Stimulated activated CD4-positive, alpha-beta T cell treated with anti-CD3 and anti-CD28 coated beads, Interleukin-4, amount 100 ng/mL, for 48 hours (primary cell): ENCODE measurements at places on chromosomes 16 and 17.

- DNase-seq: no peak
Observed at GRCh38 chr17:28698253-28698941, 13.3 kb downstream of the PROCA1 start.

- no peak for DNase-seq
Observed at GRCh38 chr16:5874899-5875298, 777.3 kb upstream of the EEF2KMT start.

GRCh38 chr17:60391471-60392041 lies 377 bp downstream of the USP32 start:
- no peak for DNase-seq

GRCh38 chr17:18225642-18226283 lies 328 bp downstream of the LLGL1 start:
- no peak for DNase-seq

DNA sequence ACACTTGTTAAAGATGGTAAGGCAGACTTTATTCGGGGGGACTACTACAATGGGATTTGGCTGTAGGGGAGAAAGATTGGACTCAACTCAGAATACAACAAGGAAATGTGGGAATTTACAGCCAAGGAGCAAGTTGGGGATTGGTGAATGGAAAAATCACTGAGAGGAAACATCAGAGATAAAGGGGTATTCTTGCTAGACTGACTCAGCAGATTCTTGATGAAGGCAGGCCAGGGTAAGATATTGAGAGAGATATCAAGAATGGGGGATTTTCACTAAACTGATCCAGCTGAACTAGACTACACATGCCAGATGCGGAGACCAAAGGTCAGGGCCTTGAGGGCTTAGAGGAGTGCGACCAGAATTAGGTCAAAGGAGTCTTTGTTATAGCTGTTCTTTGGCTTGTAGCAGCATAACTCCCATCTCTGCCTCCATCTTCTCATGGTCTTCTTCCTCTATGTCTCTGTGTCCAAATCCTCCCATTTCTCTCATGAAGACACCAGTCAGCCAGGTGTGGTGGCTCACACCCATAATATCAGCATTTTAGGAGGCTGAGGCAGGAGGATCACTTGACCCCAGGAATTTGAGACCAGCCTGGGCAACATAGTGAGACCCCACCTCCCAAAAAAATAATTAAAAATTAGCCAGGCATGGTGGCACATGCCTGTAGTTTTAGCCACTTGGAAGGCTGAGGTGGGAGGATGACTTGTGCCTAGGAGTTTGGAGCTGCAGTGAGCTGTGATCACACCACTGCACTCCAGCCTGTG lies 17.3 kb downstream of the CHD9NB start:
- no peak for DNase-seq

DNA sequence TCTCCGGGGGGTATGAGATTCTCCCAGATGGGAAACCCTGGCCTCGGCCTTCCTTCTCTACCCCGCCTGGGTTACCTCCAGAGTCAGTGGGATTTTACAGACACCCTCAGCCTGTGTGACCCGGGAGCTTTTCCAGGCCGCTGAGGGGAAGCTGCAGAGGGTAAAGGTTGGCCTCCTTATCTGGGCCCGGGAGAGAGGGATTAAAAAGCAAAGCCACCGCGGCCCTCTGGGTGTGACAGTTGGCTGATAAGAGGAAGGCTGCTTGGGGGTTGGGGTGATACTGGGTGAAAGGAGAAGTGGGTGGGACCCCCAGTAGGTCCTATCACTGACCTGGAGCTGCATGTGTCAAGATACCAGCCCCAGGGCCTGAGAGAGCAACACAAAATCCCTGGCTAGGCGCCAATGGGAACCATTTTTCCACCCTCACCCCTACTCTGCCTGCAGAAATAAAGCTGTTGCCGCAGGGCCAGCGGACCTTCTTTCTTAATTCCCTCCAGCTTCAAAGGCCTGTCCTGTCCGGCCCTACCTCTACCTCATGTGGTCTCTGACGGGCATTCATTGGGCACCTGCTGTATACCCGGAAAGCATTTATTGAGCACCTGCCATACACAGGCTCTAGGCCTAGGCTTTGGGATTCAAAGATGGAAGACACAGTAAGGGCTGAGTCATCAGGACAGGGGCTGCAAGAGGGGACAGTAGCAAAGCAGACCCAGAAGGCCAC lies 77.6 kb upstream of the GSE1 start:
- DNase-seq: no peak

- DNase-seq: no peak
Observed at GRCh38 chr17:50047083-50047482, 8.8 kb upstream of the ITGA3 start.

GRCh38 chr16:50103764-50104163 lies 38.0 kb downstream of the HEATR3 start:
- DNase-seq: no peak

DNA sequence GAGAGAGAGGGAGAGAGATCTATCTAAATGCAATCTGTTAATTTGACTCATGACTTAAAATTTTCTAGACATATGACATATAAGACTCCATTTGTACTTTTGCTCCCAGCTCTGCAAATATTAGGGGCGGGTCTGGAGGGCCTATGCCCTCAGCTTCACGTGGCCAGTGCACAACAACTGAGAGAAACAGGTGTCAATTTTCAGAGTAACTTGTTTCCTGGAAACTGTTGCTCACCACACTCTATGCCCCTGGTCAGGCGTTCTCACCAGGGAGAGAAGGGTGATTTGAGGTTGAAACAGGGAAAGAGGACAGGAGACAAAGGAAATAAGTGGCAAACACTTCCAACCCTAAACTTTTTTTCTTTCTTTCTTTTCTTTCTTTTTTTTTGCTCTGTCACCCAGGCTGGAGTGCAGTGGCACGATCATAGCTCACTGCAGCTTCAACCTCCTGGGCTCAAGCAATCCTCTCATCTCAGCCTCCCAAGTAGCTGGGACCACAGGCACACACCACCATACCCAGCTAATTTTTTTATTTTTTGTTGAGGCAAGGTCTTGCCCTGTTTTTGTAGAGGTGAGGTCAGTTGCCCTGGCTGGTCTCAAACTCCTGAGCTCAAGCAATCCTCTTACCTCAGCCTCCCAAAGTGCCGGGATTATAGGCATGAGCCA lies 270.0 kb downstream of the SLC39A11 start:
- DNase-seq: no peak

- DNase-seq: no peak
Observed at GRCh38 chr16:85752511-85753420, 1.9 kb upstream of the C16orf74 start.

DNA sequence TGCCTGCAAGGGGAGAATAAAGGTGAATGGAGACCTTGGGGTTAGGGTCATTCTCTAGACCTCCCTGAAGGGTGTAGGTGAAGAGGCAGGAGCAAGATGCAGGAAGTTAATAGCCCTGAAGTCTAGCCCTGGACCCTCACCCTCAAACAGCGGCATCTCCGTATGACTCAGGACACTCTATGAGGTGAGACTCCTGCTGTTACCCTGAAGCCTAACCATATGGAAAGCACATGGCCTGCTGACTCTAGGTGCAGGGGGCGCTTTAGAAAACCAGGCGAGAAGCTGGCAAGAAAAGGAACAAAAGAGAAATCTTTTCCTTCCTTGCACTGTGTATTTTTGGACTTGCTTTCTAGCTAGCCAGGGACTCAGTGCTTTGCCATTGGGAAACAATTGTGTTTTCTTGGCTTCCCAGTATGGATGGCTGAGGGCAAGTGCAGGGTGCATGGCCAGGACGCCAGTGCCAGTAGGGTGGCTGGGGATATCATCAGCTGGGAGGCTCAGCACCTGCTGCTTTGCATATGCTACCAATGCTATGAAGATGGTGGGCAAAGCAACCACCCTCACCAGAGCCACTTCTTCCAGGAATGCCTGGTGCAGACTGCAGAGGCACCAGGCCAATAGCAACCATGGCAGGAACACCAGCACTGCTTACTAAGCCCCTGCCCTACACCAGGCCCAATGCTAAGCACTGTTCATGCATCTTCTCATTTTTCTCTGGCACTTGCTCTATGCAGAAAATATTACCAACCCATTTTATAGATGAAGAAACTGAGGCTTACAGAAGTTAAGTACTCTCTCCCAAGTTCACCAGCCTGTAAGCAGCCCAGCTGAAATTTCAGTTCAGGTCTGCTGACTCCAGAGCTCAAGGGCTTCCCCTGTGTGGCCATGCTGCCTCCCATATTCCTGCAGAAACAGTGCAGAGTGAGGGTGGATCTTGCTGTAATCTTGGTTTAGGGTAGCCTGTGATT lies 425.1 kb downstream of the SLC39A11 start:
- no peak for DNase-seq

DNA sequence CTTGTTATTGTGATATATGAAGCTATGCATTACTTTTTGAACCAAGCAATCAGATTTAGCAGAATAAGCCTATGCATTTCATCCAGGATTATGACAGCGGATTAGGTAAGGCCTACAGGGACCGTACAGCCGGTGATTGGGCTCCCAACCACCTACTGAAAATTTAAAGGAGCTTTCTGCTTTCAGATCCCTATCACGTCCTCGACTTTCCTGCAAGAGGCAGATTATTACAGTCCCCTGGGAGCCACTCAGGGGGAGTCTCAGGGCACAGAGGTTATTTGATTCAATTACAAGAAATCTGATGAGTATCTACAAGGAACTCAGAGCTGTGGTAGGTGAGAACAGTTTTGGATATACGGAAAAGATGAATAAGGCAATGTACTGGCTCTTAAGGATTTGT lies 80.7 kb downstream of the HS3ST3B1 start:
- DNase-seq: no peak

DNA sequence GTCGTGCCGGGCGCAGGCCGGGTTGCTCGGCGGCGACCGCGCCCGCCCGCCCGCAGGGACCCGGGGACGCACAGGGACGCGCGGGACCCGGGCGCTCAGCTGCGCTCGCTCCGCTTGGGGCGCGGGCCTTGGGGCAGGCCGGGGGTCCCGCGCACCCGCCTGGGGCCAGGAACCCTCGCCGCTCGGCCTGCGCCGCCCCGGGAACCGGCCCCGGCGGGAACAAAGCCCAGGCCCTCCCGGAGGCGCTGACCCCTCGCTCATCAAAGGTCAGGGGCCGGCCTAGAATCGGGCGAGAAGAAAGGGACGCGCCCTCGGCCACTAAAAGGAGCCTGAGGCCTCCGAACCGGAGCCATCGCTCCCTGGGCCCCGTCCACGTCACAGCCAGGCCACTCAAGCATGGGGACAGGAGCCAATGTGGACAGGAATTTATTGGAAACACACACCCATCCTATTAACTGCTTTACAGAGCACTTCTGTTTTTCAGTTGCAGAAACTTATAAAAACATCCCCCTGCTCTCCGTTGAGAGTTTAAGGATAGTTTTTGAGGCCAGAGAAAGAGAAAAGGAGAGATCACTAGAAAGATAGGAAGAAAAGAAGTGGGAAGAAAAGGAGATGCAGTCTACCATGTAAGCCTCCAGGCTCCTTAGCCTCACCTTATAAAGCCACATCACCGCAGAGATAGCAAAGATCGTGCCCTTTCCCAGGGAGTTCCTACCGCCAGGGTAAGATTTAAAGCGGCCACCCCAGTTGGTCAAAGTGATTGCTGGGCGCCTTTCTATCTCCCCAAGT lies 558 bp upstream of the ZFHX3 start:
- DNase-seq: no peak
